Suppressor macrophage treated with lipopolysaccharide for 4 hours (primary cell): ENCODE measurements at places on chromosomes 1 and 21.

- DNase-seq, result peak; percentile 42
These were observed 42.5 kb upstream of the DISC1 start for GRCh38 chr1:231584117-231584516.

- no peak for DNase-seq
These were observed 333.6 kb downstream of the KCNH1 start for GRCh38 chr1:210800301-210800700.

DNA sequence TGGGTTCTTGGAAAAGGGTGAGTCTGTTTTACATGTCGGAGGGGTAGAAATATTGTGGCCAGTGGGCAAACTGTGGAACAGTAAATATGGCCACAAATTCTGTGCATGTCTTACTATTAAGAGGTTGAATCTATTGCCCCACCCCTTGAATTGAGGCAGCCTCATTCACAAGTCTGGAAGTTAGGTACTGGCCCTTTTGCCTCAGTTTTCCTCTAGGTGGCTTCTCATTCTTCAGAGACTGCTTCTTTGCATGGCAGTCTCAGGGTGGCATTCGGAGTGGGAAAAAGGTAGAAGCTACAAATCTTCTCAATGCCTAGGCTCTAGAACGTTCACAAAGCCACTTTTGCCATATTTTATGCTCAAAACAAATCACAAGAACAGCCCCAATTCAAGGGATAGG is 57.2 kb downstream of the SLC9C2 start:
- DNase-seq, result no peak

- no peak for DNase-seq
These were observed 39.7 kb downstream of the CAPZB start for GRCh38 chr1:19445417-19446342.

- peak; percentile 57 for DNase-seq
These were observed 30.7 kb downstream of the NOL9 start for GRCh38 chr1:6523566-6523965.

- DNase-seq, result no peak
These were observed 2.1 kb downstream of the SETDB1 start for GRCh38 chr1:150928286-150928685.

DNA sequence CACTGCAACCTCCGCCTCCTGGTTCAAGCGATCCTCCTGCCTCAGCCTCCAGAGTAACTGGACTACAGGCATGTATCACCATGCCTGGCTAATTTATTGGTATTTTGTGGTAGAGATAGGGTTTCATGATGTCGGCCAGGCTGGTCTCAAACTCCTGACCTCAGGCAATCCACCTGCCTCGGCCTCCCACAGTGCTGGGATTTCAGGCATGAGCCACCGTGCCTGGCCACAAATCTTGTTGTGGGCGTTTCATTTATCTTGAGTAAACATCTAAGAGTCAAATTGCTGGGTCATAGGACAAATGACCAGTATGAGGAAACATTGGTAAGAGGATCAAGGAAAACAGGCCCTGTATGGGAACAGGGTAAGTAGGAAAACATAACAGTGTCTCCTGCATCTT is 17.9 kb downstream of the TMEM200B start:
- DNase-seq, result no peak

- DNase-seq, result peak; percentile 40
These were observed 55.4 kb downstream of the ALPL start for GRCh38 chr1:21564521-21565095.

DNA sequence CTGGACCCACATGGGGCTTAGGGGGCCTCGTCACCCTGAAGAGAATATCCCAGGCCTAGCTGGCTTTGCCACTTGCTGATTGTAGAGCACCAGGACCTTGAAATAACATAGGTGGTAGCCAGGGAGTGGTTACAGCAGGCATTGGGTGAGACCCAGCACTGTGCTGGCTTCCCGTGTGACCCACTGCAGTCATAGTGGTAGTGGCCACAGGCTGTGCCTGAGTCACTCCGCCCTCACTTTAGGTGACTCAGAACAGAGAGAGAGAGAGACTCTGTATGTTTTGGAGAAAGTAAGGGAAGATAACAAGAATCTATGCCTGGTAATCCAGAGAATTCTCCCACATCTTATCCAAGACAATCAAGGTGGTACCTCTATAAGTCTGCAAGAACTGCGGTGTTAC is 98.7 kb upstream of the LHX8 start:
- no peak for DNase-seq

- DNase-seq, result peak; percentile 76
These were observed 19.4 kb downstream of the ABCG1 start for GRCh38 chr21:42238185-42238934.

- DNase-seq, result no peak
These were observed 28.7 kb upstream of the DYRK1A start for GRCh38 chr21:37337831-37338230.

GRCh38 chr1:80441664-80442063 is 1359.1 kb upstream of the ADGRL2 start:
- no peak for DNase-seq
